ENCODE measurements at places on chromosomes 3 and 15.
A peak's percentile ranks its signal among the peaks of the same experiment; 100 is the strongest.

GRCh38 chr3:115164374-115165221, 17.5 kb upstream of the ZBTB20 start:
- no peak for DNase-seq

GRCh38 chr15:29756358-29757267, 65.7 kb downstream of the TJP1 start:
- no peak for DNase-seq

DNA sequence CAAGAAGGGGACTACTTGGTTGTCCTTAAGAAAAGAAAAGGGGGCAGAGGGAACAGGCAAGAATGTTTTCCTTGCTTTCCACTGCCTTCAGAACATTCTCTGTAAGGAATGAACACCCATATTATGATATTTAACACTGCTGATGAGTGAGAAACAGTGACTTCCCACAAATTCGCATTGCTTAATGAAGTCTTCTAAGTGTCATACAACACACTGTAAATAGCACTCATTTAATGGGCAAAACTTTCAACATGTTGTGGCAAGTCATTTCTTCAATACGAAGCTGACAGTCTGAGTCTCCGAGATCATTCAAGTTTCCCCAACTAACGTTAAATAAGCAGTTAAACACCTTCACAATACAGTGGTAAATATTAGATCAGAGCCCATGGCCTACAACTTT, 464.4 kb downstream of the SHQ1 start:
- no peak for DNase-seq

DNA sequence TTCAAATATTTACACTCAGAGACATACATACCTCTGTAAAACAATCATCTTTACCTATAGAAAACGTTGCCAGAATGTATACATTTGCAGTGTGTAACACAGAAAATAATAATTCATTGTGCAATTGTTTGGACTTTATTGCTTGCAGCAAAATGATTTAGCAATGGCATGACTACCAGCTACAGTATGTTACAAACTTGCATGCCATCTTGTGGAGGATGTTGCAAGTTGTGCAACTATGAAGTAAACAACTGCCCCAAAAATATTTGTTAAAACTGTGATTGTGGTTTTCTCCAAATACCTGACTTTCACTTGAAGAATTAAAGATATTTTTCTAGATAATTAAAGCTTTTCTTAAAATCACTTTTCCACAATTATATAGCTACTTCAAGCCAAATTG, 27.1 kb upstream of the C3orf49 start:
- DNase-seq, result no peak

- no peak for DNase-seq
Observed at GRCh38 chr3:117303443-117303842, 593.9 kb downstream of the TUSC7 start.

DNA sequence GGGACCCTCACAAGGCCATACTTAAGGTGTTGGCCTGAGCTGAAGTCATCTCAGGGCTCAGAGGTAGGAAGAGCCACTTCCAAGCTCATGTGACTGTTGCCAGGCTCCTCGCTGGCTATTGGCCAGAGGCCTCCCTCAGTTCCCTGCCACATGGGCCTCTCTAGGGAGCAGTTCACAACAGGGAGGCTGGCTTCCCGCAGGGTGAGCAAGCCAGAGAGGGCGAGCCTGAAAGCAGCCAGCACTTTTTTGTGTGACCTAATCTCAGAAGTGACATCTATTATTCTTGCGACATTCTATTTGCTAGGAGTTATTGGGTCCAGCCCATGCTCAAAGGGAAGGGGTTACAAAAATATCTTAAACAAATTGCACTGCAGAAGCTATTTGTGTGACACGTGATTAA, 201.4 kb downstream of the SSR3 start:
- no peak for DNase-seq

DNA sequence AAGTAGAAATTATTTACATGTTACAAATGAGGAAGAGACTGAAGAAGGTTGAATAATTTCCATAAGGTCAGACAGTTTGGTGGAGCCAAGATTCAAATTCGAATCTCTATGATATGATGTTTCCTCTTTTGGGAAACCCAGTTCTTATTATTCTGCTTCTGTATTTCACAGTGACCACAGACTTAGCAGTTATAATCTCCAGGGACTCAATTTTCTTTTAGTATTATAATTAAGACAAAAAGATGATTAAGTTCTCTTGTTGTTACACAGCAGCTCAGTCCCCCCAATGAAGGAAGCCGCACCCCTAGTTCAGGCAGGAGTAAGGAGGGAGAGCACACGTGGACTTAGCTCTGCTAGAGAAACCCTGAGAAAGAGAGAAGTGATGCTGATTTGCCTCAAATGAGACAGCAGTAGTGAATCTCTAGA, 130.6 kb downstream of the CCNL1 start:
- DNase-seq, result no peak

DNA sequence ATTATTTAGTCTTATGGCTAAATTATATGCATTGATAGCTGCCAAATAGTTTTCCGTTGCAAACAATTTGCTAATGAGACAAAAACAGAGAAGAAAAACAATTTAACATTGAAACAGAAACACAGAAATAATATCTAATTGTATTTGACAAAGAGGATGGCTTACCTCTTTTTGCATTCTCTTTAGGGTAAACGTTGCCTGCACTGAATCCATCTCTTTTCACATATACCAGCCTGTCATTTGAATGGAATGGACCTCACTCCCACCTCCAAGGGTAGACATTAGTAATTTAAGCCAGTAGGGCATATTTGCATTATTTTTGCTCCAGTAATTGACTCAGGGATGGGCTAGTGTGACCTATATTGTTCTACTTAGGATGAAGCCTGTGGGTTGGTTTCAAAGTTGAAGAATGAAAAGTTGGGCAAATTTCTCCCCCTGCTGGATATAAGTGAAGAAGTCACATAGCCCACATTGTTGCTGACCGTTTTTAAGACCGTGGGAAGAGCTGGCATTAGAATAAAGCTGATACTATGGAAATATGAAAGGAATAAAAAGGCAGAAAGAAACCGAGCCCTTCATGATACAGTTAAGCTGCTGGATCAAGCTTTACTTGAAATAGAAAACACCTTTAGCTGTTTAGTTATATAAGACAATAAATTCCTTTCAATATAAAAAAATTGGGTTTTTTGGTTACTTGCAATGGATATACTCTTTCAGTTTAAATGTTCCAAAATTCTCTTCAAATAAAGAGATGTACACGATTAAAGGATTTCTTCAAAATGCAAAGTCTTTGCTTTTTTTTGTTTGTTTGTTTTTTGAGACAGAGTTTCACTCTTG, 26.9 kb downstream of the PIERCE2 start:
- DNase-seq, result peak; percentile 69

DNA sequence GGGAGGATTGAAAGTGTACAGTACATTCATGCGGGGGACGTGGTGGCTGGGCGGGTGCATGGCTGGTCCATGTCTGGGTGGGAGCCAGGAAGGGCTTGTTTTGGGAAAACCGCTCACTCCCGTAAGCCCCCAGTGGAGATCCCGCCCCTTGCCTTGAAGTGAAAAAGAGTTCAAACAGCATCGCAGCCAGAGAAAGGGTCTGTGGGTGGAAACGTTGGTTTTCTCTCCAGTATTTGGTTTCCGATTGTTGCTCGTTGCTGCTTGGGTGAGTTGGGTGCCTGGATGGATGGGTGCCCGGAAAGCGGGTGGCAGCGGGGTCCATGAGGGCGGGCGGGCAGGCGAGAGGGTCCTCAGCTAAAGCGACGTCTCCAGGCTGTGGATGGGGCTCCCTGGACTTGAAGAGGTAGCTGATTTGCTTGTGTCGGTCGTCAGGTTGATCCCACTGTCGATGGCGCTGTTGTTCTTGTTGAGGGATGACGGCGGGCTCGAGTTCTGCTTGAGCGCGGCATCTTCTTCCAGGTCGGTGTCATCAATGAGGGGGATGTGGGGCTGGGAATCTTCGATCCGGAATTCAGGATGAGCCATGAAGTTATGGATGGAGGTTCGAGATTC, 7.7 kb upstream of the SEC13 start:
- no peak for DNase-seq

DNA sequence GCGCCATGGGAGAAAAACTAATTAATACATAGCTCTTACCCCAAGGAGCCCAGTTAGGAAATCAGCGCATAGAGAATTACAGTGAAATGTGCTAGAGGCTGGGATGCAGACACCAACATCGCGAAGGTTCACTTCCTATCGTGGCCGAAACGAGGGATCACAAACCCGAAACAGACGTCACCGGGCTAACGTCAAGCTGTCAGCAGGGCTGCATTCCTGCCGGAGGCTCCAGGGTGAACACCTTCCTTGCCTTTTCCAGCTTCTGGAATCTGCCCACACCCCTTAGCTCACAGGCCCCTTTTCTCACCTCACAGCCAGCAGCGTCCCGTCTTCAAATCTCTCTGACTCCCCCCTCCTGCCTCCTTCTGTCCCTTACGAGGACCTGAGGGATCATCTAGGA, 13.0 kb downstream of the GP5 start:
- no peak for DNase-seq

- no peak for DNase-seq
Observed at GRCh38 chr3:134211797-134212196, 38.9 kb downstream of the RYK start.

DNA sequence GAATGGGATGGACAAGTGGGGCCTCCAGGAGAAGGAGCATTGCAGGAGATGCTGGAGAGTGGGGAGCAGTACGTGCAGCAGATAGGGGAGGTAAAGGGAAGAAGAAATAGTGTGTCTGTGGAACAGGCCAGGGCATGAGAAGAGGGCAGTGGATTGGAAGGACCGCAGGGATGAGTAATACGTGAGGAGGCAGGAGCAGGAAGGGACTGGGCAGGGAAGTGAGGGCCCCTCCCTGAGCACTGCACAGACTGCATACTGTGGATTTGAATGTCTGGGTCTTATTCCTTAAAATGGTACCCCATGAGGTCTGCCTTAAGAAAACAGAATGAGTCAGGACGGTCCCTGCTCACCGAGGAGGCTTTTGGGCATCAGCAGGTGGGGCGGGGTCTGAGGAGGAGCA, 210.0 kb upstream of the NDN start:
- no peak for DNase-seq

GRCh38 chr15:76178296-76179000, 118.7 kb downstream of the TMEM266 start:
- DNase-seq, result no peak

- DNase-seq, result no peak
Observed at GRCh38 chr3:195213639-195214315, 57.2 kb downstream of the XXYLT1 start.

DNA sequence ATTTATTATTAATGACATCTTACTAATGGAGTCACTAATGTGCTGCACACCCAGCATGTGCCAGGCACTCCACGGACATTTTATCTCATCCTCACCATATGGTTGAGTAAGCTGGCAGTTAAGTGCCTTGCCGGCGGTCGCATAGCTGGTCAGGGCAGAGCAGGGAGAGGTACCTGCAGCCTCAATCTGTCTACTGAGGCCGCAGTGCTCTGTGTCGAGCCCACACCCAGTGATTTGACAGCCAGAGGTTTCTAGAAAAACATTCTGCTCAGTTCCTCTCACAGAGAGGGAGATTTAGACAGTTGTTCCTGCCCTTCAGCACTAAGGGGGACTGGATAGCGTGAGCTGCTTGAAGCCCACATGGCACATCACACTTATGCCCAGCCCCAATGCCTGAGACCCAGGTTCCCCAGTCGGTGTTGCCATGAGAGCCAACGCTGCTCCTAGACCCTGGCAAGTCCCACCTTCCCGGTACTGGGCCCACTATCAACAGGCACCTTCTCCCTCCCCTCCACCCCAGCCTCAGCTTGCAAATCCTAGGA, 2.6 kb downstream of the LIPC start:
- DNase-seq, result no peak

- peak; percentile 5 for DNase-seq
Observed at GRCh38 chr3:11717768-11718636, 74.3 kb upstream of the VGLL4 start.

- no peak for DNase-seq
Observed at GRCh38 chr3:39469945-39470344, 2.5 kb downstream of the MOBP start.

DNA sequence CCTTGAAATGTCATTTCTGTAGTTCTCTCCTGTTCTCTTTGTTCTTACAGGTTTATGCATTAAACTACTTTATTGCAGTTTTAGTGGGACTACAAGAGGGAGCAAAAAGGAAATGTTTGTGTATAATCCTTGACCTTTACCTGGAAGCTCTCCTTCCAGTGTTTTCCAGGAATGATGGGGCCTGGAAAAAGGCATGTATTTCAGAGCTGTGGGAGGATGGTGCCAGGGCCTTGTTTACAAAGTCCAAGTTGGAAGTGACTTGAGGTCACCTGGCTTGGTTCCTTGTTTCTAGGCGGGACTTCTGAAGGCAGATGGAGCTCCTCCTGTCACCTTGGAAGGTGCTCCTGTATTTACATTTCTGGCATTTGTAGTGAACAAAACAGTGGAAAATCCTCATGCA, 15.1 kb downstream of the ACVR2B start:
- DNase-seq, result no peak

GRCh38 chr15:77419836-77420609, at the start of gene PEAK1:
Gene PEAK1 (minus strand): TSS chr15:77420104. CDS start chr15:77181926, 238,178 bp downstream.
- DNase-seq, result peak; percentile 99

Measured in LoVo (cell line).